HFF-Myc (cell line): ENCODE measurements at places on chromosomes 5 and 9.

GRCh38 chr9:91143162-91143561 is 218.6 kb downstream of the AUH start:
- no peak for DNase-seq

DNA sequence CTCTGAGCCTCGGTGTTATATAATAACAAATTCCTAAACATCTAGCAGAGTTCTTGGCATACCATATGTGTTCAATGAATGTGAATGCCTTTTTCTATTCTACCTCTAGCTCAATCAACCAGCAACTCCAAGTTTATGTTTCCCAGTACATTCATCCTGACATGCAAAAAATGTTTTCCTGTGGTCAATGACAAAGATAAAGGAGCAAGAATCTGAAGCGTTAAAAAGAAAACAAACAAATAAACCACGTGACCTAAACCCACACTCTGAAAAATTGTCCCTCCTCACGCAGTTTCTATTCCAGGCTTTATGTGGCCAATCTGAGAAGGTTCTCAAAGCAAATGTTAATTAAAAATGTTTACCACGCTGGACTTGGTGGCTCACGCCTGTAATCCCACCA is 18.0 kb downstream of the KLF4 start:
- DNase-seq: no peak

- DNase-seq: no peak
Measured at GRCh38 chr9:89715318-89715858, 110.6 kb downstream of the GADD45G start.

DNA sequence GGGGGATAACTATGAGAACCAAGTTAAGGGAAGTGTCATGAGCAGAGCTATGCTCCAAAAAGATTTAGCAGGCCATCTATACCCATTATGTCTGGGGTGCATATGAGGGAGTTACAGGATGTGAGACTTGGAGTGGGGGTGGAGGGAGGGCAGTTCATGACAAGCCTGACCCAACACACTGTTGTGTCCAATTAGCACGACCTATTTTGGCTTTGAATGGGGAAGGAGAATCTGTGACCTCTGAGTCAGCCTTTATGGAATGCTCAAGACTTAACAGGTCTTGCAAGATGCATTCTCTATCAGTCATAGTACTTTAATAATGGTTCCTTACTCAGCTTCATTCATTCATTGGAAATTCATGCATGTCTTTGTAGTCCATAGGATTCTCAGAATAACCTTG is 71.7 kb downstream of the GRIA1 start:
- peak; percentile 43 for DNase-seq

DNA sequence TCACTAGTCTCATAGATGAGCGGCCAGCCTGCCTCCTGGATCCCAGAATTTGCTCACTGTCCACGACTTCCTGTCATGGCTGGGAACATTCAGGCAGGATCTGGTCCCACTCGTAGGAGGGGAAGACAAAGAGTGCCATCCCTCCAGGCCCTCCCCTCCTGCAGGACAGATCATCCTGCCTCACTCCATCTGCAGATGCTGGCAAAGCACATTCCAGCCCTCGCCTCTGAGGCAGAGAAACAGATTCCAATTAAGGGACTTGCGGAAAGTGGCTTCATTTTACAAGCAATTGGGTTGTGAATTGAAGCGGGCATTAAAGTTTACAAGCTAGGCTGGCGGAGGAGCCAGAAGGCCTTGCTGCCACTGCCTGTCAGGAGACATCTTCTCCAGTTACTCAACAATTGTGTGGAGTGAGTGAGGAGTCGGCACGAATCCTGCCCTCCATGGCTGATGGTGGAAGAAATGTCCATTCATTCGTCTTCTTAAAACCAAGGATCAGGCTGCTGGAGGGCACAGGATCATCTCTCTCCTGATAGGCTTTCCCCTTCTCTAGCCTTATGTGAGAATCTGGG is 41.8 kb upstream of the KCNMB1 start:
- no peak for DNase-seq

- DNase-seq: no peak
Measured at GRCh38 chr5:96896806-96897205, 20.5 kb downstream of the ERAP2 start.

GRCh38 chr9:108095496-108095895 is 605.9 kb upstream of the KLF4 start:
- DNase-seq: no peak
